ENCODE measurements at places on chromosomes 3 and 15. TPM values are rescaled to one million over a fixed set of nuclear protein-coding genes. Genes with fewer than 3 reads are reported as not detected.

CLRN1 gene
- not detected for total RNA-seq

RAB6B gene
- 0.99 TPM for total RNA-seq

ABI3BP gene
- 14.5 TPM for total RNA-seq

LINS1 gene
- 6.7 TPM for total RNA-seq

WNT7A gene
- not detected for total RNA-seq

SLC4A7 gene
- total RNA-seq: 159 TPM

PRRT3 gene
- total RNA-seq: 1.1 TPM

IL16 gene
- total RNA-seq: 0.20 TPM

PDCD6IP gene
- total RNA-seq: 170 TPM

SERPINI2 gene
- not detected for total RNA-seq

CHRM5 gene
- total RNA-seq: not detected

ITGA11 gene
- 0.20 TPM for total RNA-seq

BNIP2 gene
- 201 TPM for total RNA-seq

FETUB gene
- not detected for total RNA-seq

UPK1B gene
- not detected for total RNA-seq

LINGO1 gene
- total RNA-seq: 0.04 TPM

PFKFB4 gene
- 3.1 TPM for total RNA-seq

SEMA3F gene
- total RNA-seq: 73.6 TPM

ADAMTS7 gene
- 6.6 TPM for total RNA-seq

GPR62 gene
- total RNA-seq: 0.07 TPM

MGLL gene
- total RNA-seq: 92.3 TPM

IL17RC gene
- 18.7 TPM for total RNA-seq

HCLS1 gene
- 48.7 TPM for total RNA-seq

CAMKV gene
- total RNA-seq: under 0.01 TPM

CD86 gene
- total RNA-seq: not detected

BSN gene
- under 0.01 TPM for total RNA-seq

ATP8B4 gene
- not detected for total RNA-seq

DZIP1L gene
- 12.7 TPM for total RNA-seq

MRPL46 gene
- 19.9 TPM for total RNA-seq

KIF23 gene
- 32.8 TPM for total RNA-seq

MST1R gene
- total RNA-seq: 1.0 TPM

ATXN7 gene
- total RNA-seq: 9.1 TPM

CCR9 gene
- not detected for total RNA-seq

PARP15 gene
- 0.07 TPM for total RNA-seq

SEMA5B gene
- total RNA-seq: not detected

DOCK3 gene
- total RNA-seq: 0.04 TPM

ALDH1L1 gene
- not detected for total RNA-seq

CAMK2N2 gene
- not detected for total RNA-seq

CYP8B1 gene
- total RNA-seq: not detected

TEX55 gene
- total RNA-seq: not detected

PPP2R3A gene
- 7.5 TPM for total RNA-seq

CCDC13 gene
- 0.33 TPM for total RNA-seq

ARPP21 gene
- 0.07 TPM for total RNA-seq

ZDHHC23 gene
- 6.1 TPM for total RNA-seq
